Activated T-helper 1 cell treated with anti-CD3 and anti-CD28 coated beads, Interleukin-12 subunit alpha, Interleukin-12 subunit beta, Interleukin-2, Interleukin-4 antibody, amounts not matched to agents 30 ng/mL and 10 ng/mL and 1 ng/mL, durations not matched to agents 14 hours and 24 hours and 36 hours (primary cell): ENCODE measurements at places on chromosomes 11 and 22. TPM values are rescaled to one million over a fixed set of nuclear protein-coding genes. Genes with fewer than 3 reads are reported as not detected.

- no peak overlapping the region for H3K27ac ChIP-seq
- peaks cover 6% of the 10 kb centered on the region for H3K27me3 ChIP-seq
- no peak overlapping the region for H3K4me3 ChIP-seq
- H3K36me3 ChIP-seq = no peaks in the 10 kb centered on the region
- H3K4me1 ChIP-seq = no peaks in the 10 kb centered on the region
- no peak for DNase-seq
Measured at GRCh38 chr11:10597877-10598351, 29.4 kb upstream of the LYVE1 start.

DNA sequence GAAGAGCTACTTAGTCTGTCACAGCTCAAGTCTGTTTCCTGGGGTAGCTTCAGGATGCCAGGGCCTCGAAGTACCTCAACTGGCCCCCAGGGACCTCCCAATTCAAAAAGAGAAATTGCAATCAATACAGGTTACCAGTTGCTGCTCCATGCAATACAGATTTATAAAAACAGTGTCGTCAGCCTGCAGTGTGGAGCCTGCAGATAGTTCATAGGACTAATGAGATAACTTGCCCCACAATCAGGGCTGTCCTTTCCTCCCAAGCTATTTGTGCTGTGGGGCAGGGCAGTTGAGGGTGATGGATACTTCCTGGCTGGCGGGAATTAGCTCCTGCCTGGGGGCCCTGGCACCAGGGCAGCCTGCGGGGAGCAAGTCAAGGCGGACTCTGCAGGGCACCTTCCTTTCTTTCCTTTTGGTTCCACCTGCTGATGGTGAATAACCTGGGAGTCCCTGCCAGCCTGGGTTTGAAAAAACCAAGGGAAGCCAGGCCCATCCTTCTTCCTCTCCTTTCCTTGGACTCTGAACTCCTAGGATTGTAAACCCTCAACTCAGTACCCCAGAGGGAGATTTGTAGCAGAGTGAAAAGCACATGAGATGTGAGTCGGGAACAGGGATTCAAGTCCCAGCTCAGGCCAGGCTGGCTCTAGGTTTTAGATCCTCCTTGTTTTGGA lies 216.6 kb downstream of the CEP164 start:
- DNase-seq = no peak
- H3K4me1 ChIP-seq = no peaks in the 10 kb centered on the region
- H3K4me3 ChIP-seq = no peak overlapping the region
- H3K27me3 ChIP-seq = peaks cover 2% of the 10 kb centered on the region
- H3K27ac ChIP-seq = no peak overlapping the region

Gene THAP7
- total RNA-seq = 35.1 and 36.8 TPM in 2 replicates

Gene CCDC89
- total RNA-seq = 0.39 and 0.62 TPM in 2 replicates

DNA sequence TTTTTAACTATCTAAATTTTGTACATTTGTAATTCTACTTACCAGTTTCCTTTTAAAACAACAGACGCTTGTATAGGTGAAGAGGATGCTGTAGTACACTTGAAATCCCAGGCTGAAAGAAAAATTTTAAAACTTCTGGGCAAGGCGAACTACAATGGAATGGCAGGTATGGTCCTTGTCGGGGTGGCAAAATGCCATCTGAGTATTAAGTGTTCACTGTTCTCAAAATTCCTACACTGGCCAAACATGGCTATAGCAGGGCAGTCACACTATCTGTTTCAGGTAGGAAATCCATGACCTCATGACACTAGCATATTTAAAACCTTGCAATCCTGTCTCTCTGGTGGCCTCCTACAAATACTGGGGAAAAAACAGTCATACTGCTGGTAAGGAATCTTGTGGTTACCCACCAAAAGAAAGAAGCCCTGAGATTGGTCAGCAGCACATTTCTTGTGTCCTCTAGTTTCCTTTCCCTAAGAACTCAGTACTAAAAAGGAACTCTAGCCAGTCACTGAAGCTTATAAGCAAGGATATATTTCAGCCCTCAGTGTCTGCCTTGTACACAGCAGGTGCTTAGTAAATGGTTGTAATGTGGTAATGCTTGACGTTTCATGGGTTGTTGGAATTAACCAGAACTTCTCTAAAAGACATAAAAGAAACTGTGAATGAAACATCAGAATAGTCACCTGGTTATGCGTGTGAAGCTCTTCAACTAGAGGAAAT lies 5.2 kb upstream of the ZC3H12C start:
- no peak overlapping the region for H3K27ac ChIP-seq
- H3K36me3 ChIP-seq = no peaks in the 10 kb centered on the region
- H3K27me3 ChIP-seq = peaks cover 32% of the 10 kb centered on the region
- DNase-seq = no peak
- peaks cover 12% of the 10 kb centered on the region for H3K4me1 ChIP-seq
